Activated naive CD4-positive, alpha-beta T cell treated with Interleukin-2 at 50 U/mL for 16 hours (primary cell): ENCODE measurements at places on chromosomes 3 and 15.

DNA sequence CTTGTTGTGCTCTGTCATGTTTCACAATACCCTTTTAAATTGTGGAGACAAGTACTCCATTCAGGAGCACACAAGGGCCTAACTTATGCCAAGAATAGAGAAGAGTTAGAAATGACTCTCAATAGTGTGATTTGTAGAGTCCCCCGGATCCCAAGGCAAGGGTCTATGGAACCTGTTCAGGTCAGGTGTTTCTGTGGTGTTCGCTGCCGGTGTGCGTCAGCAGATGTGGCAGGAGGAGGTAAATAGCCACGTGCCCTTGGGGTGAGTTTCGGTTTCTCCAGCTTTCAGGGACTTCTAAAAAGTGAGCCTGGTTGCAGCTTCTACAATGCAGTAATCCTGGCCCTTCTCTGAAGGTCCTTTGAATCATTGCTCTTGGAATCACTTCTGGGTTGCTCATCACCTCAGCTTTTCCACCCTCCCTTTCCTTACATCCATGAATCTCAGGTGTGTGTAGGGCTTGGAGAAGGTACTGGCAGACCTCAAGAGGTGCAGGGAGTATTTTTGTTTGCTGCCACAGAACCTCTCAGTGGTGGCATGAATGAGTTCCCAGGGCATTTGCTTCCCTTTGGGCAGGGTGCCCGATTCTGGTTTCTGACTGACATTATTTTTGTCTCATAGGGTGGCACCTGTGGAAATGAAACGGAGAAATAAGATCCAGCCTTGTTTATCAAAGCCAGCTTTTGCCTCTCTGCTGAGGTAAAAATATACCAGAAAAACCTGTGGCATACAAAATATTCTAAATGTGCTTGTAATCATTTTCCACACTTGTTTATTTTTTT is 7.3 kb downstream of the ST3GAL6 start:
- DNase-seq: no peak

DNA sequence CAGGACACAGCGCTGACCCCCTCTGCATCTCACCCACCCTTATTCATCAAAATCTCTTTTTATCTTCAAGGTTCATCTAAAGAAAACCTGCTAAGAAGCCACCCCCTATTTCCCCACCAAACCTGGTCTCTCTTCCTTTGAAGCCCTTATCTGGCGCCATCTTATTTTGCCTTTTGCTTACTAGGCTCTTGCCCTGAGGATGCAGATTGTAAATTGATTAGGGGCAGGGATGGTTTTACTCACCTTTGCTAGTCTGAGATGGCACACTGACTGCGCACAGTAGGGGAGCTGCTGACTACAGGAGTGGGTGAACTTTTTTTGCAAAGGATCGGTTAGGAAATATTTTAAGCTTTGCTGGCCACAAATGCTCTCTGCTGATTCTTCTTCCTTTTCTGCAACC is 78.9 kb upstream of the BHLHE40 start:
- no peak for DNase-seq

GRCh38 chr15:100234158-100235029 is 107.4 kb downstream of the ADAMTS17 start:
- DNase-seq: no peak

DNA sequence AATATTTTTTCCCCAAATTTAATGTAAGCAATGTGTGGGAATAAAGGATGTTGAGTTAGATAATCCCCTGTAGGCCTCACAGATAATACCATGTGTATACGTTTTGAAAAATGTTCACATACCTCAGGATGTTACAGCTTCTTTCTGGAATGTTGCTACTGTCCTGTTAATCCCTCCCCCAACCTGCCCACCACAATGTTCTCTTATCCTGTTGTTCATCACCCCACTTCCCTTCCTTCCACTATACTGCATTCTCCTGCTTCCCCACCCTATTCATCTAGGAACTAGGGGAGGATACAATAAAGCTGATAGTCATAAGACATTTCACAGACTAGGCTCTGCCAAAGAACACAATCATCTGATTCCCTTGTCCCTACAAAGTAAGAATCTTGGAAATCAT is 92.1 kb downstream of the IGF2BP2 start:
- no peak for DNase-seq

DNA sequence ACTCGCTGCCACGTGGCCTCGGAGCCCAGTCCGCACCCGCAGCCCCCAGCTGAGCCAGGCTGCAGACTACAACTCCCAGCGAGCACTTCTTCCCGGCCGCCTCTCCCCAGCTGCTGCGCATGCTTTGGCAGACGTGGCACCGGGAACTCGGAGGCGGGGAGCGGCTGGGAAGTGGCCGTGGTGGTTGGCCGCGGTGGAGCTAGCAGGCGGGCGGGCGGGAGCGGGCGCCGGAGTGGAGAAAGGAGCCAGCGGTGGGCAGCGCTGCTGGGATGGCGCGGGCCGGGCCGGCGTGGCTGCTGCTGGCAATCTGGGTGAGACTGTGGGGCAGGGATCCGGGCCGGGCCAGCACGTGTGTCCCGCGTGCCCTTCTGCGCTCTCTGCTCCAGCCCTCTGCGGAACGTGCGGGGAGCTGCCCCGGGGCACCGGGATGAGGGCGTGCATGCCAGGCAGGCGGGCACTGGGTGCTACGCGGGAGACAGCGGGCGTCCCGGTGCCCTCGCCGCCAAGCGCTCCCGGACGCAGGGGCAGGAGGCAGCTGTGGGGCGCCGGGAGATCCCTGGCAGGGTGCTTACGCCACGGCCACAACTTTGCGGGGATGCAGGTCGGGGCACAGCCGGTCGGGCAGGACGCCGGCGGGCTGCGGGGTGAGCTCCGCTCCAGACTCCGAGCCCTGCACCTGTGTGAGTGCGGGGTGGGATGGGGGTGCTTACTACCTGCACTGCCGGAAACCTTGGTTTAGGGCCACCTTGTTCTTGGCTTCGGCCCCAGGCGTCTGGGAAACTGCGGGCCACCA is at the start of gene PDIA5:
TSS of gene PDIA5 (plus strand) at position 130 of the 793 bp plus-strand sequence. CDS start at position 270, 140 bp downstream.
- peak; percentile 78 for DNase-seq

GRCh38 chr15:48006031-48006511 is 114.7 kb upstream of the SLC24A5 start:
- DNase-seq: no peak

DNA sequence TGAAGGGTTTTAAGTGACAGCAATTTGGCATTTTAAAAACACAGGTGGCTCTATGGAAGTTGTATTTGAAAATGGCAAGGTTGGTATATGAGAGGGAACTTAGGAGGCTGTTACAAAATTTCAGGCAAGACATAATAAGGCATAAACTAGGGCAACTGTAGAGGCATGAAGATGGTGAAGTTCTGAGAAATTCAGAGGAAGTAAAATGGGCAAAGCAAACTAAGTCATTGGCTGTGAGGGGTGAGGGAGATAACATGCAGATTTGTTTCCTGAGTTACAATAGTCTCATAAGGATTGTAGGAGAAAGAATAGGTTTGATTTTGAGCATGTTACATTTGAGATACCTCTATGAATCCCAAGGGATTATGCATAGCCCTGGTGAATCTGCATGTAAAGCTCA is 302.9 kb upstream of the ARHGEF26 start:
- no peak for DNase-seq

- no peak for DNase-seq
Observed at GRCh38 chr3:124313621-124314020, 321.7 kb upstream of the ROPN1 start.

DNA sequence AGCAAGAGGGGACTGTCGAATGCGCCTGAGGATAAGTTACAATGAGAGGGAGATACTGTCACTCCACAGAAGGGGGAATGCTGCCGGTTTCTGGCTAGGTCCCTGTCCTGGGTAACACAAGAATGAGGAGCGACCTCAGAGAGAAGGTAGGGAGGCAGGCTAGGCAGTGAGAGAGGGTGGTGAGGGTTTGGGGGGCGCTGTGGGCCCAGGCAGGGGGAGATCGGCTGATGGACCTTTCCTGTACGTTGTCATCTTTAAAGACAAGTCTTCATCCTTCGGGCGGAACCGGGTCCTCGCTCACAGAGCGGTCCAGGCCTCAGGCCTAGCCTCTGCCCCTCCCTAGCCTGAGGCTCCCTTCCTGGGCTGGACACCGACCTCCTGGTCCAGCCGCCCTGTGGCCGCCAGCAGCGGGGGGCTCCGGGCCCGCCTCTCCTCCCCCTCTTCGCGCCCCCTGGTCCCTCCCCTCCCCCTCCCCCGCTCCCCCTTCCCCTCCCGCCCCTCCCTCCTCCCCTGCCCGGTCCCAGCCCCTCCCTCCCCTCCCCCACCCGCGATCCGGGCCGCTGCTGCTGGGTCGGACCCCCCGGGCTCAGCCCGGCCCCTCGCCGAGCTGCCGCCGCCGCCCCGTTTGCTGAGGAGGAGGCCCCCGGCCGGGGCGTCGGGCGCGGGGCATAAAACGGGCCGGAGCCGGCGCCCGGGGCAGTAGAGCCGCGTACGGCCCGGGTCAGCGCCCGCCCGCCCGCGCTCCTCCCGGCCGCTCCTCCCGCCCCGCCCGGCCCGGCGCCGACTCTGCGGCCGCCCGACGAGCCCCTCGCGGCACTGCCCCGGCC is at the start of gene CHRD:
TSS of gene CHRD (plus strand) at position 697 of the 827 bp plus-strand sequence. CDS start 265 bp downstream, outside the sequence.
- DNase-seq: no peak

- DNase-seq: no peak
Observed at GRCh38 chr3:157282261-157283191, 122.6 kb upstream of the CCNL1 start.

DNA sequence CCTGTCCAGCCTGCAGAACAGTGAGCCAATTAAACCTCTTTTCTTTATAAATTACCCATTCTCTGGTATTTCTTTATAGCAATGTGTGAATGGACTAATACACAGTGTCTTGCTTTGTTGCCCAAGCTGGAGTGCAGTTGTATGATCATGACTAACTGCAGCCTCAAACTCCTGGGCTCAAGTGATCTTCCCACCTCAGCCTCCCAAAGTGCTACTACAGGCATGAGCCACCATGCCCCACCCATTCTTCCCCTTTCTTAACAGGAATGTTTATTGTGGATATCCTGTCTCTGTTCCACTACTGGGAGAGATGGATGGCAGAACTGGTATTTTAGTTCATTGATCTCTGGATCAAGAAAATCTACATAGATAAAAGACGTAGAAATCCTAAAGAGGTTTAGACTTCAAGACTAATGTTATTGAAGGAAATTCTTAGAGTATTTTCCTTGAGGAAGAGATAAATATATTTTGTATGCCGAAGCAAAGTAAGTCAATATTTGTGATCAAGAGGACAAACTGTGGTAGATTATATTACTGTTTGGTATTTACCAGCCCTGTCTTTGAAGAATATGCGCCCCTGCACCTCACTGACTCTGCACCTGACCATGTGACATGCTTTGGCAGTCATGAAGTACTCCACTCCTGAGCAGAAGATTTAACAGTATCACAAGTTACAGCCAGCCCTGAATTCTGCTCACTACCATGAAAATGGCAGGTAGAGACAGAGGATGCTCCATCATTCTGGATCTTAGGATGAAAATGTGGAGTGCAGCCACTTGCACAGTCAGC is 42.9 kb downstream of the UACA start:
- no peak for DNase-seq

- DNase-seq: no peak
Observed at GRCh38 chr3:73801444-73801843, 176.7 kb upstream of the PDZRN3 start.

DNA sequence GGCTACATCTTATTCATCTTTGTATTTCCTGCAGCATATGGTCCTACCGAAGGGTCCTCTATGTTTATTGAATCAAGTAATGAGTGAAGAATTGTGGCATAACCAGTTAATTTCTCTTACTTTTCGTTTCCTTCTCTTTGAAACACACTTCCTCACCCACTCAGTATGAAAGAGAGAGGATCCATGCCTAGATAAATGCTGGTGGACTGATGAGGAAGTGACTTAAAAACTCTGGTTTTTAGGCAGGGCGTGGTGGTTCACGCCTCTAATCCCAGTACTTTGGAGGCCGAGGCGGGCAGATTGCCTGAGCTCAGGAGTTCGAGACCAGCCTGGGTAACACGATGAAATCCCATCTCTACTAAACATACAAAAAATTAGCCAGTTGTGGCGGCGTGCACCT is 2.2 kb upstream of the MB21D2 start:
- DNase-seq: no peak

DNA sequence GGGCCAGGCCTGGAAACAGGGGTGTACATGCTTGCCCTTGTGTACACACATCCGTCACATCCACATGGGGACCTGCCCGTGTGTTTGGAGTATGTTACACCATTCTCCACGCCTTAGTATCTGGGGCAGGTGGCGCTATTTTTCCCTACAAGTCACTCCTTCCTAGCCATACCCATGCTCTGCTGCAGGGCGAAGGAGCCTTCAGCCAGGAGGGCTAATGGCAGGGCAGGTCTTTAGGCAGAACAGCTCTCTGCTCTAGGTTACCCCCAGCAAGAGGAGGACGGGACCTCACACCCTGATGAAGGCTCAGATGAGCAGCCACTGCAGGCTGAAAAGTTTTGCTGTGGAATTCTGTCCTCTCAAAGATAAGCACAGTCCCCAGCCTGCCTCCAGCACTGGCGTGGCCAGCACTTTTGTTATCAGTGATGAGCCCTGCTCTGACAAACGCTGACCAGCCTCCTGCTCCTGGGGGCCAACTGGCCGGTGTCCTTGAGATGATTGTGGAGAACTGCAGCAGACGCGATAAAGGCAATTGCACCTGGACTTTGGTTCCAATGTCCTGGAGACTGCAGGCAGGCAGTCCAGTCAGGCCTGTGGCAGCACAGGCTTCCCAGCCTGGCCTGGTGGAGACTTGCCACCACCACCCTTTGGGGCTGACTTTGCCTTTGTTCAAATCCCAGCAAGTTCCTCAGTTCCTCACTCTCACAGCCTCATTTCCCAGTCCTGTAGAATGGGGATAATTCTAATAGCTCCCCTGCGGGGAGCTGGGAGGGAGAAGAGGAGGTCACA is 19.8 kb upstream of the PIGZ start:
- DNase-seq: no peak

DNA sequence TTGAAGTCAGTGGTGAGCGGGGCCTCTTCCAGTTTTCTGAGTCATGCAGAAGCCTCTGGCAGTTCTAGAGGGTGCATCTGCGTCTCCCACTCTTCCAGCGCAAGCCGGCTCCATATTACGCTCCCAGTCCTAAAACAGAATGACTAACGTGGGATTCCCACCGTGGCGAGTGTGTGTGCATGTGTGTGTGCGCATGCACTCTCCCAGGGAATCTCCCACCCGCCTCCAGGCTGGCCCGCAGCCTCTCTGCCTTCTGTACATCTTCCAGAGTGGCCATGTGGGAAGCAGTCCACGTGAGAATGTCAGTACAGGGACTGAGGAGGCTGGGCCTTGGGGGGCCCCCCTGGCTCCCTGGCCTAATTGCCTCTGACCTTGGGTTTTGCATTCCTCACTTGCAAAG is 87.7 kb downstream of the LSM3 start:
- no peak for DNase-seq

- no peak for DNase-seq
Observed at GRCh38 chr15:71804695-71805470, 5.5 kb upstream of the NR2E3 start.
